ENCODE measurements at places on chromosomes 5 and 9.

- DNase-seq: no peak
These were observed 42.4 kb downstream of the OSTF1 start for GRCh38 chr9:75130621-75131230.

DNA sequence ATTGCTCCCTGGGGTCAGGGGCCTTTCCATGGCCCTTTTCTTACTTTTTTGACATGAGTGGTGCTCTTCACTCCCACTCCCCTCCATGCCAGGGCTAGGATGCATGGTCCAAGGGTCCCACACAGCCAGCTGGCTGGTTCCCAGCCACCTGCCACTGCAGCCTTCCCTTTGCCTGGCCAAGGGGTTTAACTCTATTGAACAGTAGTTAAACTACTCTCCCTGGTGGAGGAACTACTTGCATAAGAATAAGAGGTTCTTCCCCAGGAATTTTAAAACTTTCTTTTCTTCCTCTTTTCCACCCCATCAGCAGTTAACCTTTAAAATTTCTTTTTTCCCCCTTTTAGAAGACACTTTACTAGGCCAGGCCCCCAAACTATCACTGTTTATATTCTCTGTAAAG is 1532.8 kb upstream of the ACO1 start:
- peak; percentile 9 for DNase-seq

- no peak for DNase-seq
These were observed 422.3 kb downstream of the TMEM232 start for GRCh38 chr5:110304176-110304575.

GRCh38 chr5:176362233-176362490 is 598 bp upstream of the KIAA1191 start:
- no peak for DNase-seq

DNA sequence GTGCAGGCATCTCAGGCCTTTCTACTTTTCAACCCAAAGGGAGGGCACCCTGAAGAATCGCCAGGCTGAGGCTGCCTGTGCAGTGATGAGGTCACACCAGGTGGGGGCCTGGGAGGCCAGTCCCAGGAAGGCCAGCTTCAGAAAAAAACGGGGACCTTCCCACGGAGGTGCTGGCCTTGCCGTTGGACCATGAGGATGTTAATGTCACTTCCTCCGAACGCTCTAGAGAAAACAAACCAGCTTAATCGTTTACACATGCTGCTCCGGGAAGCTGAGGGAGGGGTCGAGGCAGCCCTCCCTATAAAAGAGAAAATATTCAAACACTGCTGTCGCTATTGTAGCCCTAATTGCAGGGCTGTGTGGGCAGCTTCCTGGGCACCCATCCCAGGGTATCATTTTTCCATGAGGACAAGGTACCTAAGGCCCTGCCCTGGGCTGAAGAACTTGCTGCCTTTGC is 27.0 kb downstream of the PTGES start:
- DNase-seq: no peak

- no peak for DNase-seq
These were observed 168.2 kb downstream of the ARHGAP26 start for GRCh38 chr5:142938266-142938880.

DNA sequence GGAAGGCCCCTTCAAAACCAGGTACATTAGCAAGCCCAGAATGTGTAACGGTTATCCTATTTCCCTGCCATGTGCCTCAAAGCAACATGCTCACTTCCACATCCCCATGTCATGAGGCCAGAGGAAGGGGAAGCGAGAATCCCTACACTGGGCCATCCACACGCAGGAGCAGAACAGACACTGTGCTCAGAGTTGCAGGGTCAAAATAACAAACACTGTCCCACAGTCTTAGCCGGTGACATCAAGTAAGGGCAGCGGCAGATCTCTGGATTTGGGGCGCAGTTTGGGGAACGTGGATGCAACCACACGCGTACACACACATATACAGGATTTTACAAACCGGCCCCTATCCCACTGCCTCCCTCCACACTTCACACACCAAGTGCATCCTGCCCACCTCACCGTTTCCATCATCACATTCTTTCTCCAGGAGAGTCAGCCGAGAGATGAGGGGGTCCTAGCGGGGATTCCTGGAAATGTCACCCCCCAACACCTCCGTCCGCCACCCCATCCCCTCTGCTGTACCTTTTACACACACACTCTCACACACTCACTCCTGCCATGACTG is 776 bp downstream of the APBA1 start:
- DNase-seq: no peak

- no peak for DNase-seq
These were observed 258.5 kb upstream of the PPP1R2B start for GRCh38 chr5:156591631-156592030.

GRCh38 chr5:56412601-56413379 is 179.7 kb upstream of the ANKRD55 start:
- DNase-seq: no peak

DNA sequence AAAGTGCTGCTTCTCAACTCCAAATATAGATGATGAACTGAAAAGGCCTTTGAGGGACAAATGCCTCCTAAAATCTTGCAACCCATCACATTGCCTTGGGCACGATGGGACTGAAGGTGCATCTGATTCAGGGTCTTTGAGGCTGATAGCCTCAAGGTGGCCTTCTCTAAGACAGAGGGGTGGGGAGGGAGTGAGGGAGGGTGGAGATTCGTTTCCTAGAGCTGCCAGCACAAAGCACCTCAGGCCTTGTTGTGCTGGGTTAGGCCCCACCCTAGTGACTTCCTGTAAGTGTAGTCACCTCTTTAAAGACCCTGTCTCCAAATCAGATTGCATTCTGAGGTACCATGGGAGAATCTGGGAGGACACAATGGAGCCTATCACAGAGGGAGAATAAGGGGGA is 57.1 kb downstream of the BARX1 start:
- peak; percentile 17 for DNase-seq

GRCh38 chr9:134544388-134545214 is 97.0 kb upstream of the COL5A1 start:
- DNase-seq: peak; percentile 68

DNA sequence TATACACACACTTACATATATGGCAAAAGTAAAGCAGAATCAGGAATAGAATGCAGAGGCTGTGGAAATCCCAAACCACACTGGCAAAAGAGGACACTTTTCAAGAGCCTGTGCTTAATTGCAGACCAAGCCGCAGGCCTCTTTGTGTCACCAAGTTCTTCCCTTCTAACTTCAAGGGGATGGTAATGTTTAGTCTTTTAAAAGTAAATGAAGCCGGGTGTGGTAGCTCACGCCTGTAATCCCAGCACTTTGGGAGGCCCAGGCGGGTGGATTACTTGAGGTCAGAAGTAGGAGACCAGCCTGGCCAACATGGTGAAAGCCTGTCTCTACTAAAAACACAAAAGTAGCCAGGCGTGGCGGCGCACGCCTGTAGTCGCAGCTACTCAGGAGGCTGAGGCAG is 28.7 kb downstream of the ROR2 start:
- DNase-seq: no peak

- no peak for DNase-seq
These were observed 613.6 kb upstream of the KLF4 start for GRCh38 chr9:108103046-108103693.

- no peak for DNase-seq
These were observed 325.9 kb upstream of the DAB2 start for GRCh38 chr5:39750661-39751060.

- DNase-seq: no peak
These were observed 13.4 kb upstream of the SLC25A51 start for GRCh38 chr9:37917313-37917731.

GRCh38 chr5:162209005-162209605 is 141.5 kb downstream of the GABRG2 start:
- peak; percentile 64 for DNase-seq

DNA sequence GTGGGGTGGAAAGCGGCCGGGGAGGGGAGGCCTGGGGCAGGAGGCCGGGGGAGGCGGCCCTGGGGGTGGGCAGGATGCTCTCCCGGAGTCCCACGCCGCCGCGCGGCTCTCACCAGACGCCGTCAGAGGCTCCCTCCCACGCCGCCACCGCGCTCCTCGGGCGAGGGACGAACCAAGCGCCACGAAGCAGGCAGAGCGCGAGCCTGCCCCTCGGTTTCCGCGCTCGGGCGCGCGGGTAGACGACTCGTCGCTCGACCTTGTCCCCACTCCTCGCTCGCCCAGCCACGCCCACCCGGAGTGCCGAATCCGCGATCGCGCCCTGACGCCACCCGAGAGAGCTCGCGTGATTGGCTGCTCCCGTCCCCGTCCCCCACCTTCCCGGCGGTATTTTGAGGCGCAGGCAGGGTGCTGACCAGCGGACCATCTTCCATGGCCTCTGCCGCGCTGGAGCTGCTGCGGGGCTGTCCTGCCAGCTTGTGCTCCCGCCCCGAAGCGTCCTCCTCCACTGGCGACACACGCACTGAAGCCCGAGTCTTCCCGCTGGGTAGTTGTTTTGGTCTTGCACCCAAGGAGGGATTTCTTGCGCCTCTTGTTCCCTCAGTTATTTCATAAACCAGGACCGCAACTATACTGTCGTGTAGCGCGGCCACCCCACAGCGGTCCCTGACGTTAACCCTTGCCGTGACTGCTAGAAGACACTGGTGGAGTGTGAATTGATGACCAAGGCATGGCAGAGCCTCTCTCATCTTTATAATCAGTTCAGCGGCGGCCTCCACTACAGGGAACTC is at the start of gene GNE:
Gene GNE, minus strand, starts transcription at position 241 of the 788 bp plus-strand sequence. CDS start 9,093 bp downstream, outside the sequence.
- peak; percentile 94 for DNase-seq

GRCh38 chr5:153520952-153521351 is 30.5 kb downstream of the GRIA1 start:
- DNase-seq: no peak

GRCh38 chr5:172417983-172418630 is 36.2 kb downstream of the SH3PXD2B start:
- no peak for DNase-seq

GRCh38 chr9:12739014-12739652 is 35.7 kb upstream of the LURAP1L start:
- no peak for DNase-seq

DNA sequence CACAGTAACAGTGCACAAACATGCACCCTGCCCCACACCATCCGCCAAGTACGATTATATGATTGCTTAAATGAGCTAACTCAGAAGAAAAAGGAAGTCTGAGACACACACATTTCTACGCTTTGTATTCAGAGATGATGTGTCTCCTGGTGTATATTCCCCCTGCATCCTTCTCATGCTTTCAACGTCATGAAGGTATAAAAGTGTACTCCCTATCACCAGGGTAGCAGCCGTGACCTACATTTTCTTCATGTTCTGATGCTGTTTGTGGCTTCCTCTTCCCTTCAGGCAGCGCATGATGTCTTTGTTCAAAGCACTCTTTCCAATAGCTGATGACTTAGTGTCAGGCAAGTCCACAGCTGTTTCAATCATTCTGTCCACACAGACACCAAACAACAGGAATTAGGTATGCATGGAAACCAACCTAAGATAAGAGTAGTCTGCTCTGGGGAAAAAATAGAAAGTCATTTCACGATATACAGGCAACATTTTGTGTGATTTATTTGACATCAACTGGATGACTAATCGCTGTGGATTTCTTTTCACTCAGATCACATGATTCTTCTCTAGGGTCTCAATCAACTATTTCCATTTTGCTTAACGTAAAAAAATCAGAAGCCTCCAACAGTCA is 269.4 kb upstream of the PTGER4 start:
- DNase-seq: no peak

DNA sequence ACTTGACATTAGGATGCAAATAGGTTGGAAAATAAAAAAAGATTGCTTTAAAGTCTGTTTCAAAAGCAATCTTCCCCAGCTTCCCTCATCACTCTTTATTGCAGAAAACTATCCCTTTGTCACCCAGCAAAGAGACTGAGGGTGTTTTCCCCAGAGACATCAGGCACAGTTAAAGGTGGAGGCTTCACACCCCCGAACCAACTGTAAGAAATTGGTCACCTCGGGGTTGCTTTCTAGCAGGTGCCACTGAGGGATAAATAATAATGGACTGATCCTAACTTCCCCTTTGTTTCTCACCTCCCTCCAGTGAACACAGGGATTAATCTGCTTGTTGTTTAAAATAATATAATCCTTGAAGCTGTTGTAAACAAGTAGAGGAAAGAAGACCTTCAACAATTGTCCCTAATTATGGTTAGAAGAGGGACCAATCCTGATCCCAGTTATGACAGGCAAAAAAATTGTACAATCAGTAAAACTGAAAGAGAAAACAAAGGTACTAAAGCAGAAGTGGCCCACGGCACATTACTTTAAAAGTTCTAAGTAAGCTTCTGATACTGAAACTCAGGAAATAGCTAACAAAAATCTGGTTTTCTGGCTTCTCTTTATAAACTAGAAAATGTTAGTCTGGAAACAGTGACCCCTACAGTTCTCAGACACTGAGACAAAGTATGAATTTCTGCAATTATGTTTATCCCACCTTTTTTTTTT is 6.6 kb upstream of the PCSK1 start:
- no peak for DNase-seq

DNA sequence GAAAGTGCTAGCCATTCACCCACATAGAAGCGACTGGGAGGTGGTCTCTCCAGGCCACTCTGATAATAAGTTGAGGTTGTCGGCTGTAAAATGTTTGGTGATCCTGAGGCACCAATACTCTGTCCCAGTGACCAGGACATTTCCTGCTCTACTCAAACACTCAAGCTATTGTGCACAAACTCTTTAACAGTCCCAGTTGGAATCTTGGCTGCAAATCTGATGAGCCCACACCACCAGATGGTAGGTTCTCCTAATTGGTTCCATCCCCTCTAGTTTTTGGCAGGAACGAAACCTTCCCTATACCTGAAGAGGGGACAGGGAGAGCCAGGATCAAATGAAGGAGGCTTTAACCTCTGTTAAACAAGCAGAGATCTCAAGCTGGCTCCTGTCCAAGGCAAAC is 14.3 kb downstream of the GRIA1 start:
- DNase-seq: no peak

Data from iPS-NIHi11 (cell line).